ENCODE measurements at places on chromosomes 7 and 10.

DNA sequence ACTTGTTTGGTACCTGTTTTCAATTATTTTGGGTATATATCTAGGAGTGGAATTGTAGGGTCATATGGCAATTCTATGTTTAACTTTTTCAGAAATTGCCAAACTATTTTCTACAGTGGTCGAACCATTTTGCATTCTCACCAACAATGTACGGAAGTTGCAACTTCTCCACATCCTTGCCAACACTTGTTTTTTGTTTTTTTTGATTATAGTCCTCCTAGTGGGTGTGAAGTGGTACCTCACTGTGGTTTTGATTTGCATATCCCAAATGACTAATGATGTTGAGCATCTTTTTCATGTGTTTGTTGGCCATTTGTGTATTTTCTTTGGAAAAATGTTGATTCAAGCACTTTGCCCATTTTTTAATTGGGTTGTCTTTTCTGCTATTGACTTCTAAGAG is 122.1 kb downstream of the RPS24 start:
- DNase-seq: no peak

DNA sequence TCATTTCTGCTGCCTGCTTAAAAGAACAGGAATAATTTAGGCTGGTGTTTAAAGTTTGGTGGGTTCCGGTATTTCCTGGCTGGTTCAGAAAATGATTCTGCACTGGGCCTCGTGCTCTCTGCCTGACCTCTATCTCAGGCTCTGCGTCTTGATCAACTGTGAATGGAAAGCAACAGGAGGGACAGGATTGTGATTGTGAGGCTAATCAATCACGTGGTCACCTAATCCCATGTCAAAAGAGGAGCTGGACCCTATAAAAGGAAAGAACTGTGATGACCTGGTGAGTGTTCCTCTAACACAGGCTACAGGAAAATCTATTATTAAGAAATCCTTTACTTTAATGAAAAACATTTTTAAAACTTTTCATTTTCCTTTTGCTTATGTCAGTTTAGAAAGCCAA is at the start of gene DHX32:
Gene DHX32, minus strand, starts transcription at position 101 of the 400 bp plus-strand sequence. CDS start 468 bp downstream, outside the sequence.
- no peak for DNase-seq

DNA sequence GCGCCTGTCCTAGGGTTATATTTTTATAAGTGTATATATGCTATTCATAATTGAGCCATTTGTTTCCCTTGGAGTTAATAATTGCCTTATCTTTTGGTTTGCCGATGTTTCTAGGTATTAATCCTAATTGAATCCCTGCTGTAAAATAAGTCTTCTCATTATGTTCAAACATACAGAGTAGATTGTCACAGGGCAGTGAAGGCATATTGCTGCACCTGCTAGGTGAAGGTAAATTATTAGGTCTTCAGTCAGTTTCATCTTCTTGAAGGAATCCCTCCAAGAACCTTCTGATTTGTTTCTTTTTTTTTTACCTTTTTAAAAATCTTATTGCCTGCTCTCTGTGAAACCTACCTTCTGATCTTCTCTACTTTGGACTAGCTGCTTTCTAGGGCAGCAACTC is 17.9 kb upstream of the AGFG2 start:
- no peak for DNase-seq

- DNase-seq: no peak
These were observed 37.2 kb downstream of the PRSS2 start for GRCh38 chr7:142807855-142808460.

GRCh38 chr7:94763268-94763667 is 107.3 kb upstream of the SGCE start:
- DNase-seq: no peak

- no peak for DNase-seq
These were observed 40.4 kb downstream of the AFAP1L2 start for GRCh38 chr10:114363745-114364454.

Data from stimulated activated CD8-positive, alpha-beta memory T cell treated with anti-CD3 and anti-CD28 coated beads, Interleukin-7, amount 100 ng/mL, for 1 hour (primary cell).